ENCODE measurements at places on chromosomes 4 and X. TPM values are rescaled to one million over a fixed set of nuclear protein-coding genes. Genes with fewer than 3 reads are reported as not detected.

PPP4R3C gene
- not detected for total RNA-seq

GAGE12H gene
- total RNA-seq = not detected

ADGRG4 gene
- total RNA-seq = not detected

MAGIX gene
- 1.5 TPM for total RNA-seq

UGT2B11 gene
- not detected for total RNA-seq

LINC00632 gene
- 7.5 TPM for total RNA-seq

LONRF3 gene
- total RNA-seq = not detected

GC gene
- total RNA-seq = not detected

FAM236B gene
- not detected for total RNA-seq

NDP gene
- total RNA-seq = not detected

ABCE1 gene
- 149 TPM for total RNA-seq

MAGEA12 gene
- total RNA-seq = not detected

SRPX gene
- total RNA-seq = 0.96 TPM

NHS gene
- total RNA-seq = 0.13 TPM

MAGEC3 gene
- not detected for total RNA-seq

UGT2B10 gene
- not detected for total RNA-seq

EVC gene
- total RNA-seq = 20.6 TPM

CENPVL2 gene
- 1.5 TPM for total RNA-seq

LEF1 gene
- total RNA-seq = 2.5 TPM

PABPC4L gene
- 4.4 TPM for total RNA-seq

CLGN gene
- total RNA-seq = 9.2 TPM

ATP1B4 gene
- total RNA-seq = not detected

MTCP1 gene
- total RNA-seq = 19.8 TPM

PABPC5 gene
- total RNA-seq = not detected

ZNF330 gene
- total RNA-seq = 43.1 TPM

CT45A10 gene
- total RNA-seq = not detected

TASL gene
- not detected for total RNA-seq

RPGR gene
- 15.1 TPM for total RNA-seq

TRPC5OS gene
- total RNA-seq = not detected

KIAA1210 gene
- not detected for total RNA-seq

STK26 gene
- 60.8 TPM for total RNA-seq

KIF4A gene
- 66.9 TPM for total RNA-seq

ZBTB49 gene
- total RNA-seq = 6.8 TPM

RAB33B gene
- 6.9 TPM for total RNA-seq

TLL1 gene
- 14.3 TPM for total RNA-seq

SPANXC gene
- total RNA-seq = not detected

LIMCH1 gene
- 4.2 TPM for total RNA-seq

SHROOM4 gene
- total RNA-seq = 7.0 TPM

ETNPPL gene
- total RNA-seq = 0.52 TPM

GNRHR gene
- not detected for total RNA-seq

MAGEA6 gene
- not detected for total RNA-seq

TGIF2LX gene
- not detected for total RNA-seq

ARHGEF38 gene
- not detected for total RNA-seq

EFHC2 gene
- 0.11 TPM for total RNA-seq

Measured in A673 (cell line).